ENCODE measurements at places on chromosomes 6 and 20.
A peak's percentile ranks its signal among the peaks of the same experiment; 100 is the strongest.

DNA sequence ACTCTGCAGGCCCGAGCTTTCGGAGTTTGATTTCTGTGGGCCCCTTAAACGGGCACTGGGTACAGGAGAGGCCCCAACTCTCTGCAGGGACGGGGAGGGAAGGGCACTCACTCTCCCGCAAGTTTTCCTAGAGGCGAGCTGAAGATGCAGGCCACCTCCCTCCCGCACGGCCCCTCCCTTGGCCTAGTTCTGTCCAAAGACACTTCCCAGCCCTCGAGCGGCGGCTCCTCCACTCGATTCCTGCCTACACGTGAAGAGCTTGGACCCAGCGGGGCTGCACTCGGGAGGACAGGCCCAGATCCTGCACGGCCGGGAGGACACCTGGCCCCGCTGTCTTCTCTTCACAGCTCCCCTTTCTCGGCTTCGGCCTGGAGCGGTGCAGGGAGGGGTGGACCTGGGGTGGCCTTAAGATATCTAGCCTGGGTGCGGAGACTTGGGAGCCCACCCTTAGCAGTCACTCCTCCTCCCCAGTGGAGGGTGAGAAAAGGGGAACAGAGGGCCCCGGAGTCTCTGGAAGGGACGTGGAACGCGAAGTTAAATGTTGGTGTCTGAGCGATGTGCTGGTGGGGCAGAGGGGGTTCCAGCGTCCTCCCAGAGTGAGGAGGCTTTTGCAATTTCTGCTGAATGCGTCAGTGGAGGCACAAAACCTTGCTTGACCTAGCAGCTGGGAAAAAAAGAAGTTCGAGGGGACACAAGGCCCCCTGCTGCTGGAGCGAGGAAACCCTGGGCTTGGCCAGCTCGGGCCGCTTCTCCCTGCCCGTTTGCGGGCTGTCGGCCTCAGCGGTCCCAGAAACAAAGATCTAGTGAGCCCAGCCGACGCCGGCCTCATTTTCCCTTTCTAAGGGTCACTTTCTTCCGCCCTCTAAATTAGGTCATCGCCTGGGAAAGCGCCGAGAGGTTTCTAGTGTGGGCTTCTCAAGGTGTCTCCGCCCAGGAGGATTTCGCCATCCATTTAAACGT is 4.9 kb downstream of the OLIG3 start:
- no peak for DNase-seq

- DNase-seq, result no peak
Observed at GRCh38 chr6:118565311-118565960, 17.3 kb downstream of the PLN start.

DNA sequence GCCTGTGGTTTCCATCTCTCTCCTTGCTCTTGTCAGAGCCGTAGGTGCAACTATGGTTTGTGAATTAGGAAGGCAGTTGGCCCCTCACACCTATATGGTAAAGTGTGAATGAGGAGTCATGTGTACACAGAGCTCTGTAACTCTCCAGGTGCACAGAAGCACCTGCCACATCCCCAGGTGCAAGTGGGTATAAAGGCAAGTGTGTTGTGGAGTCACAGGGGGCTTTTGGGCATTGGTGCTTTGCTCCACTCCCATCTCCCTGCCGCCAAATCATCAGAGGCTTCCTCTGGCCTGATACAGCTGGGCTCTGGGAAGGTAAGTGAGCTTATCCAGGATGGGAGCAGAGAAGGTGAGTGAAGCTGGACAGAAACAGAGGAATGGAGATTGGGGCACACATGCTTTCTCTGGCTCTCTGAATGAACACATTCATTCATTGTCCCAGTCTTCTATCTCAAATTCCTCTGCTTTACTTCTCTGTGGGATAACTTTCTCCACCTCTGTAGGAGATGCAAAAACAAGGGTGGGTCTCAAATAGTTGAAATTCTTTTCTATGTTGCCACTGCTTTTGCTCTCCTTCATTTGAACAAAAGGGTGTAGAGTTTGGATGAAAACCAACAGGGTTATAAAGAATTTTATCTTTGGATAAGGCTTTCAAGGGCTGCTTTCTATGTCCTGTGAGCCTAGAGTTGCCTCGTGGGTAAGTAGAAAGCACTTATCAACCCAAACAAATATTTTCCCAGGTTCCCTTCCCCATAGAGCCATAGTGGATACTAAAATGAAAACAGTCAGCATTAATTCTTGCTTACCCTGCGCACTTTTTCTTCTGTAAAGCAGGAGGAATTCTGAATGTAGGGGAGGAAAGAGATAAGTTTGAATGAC is 45.0 kb upstream of the RIPOR2 start:
- no peak for DNase-seq

- DNase-seq, result no peak
Observed at GRCh38 chr6:148345176-148345575, 2.5 kb downstream of the SASH1 start.

DNA sequence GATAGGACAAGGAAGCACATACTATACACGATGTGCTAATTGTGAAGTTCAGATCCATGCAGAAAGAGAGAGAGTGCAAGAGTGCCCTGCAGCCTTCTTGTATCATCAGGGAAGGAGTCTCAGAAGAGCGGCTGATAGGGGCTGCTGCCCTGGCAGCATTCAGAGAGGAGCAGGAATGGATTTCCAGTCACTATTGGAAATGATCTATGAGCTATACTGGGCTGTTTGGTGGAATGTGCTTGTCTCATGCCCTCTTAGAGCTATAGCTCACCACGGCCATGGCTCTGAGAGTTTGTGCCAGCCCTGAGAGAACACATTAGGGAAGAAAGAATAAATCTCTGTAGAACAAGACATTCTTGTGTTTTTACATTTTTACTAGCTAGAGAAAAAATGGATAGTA is 212.6 kb upstream of the RAB32 start:
- DNase-seq, result no peak

GRCh38 chr20:56558968-56559367 is 25.9 kb downstream of the FAM209B start:
- DNase-seq, result no peak

DNA sequence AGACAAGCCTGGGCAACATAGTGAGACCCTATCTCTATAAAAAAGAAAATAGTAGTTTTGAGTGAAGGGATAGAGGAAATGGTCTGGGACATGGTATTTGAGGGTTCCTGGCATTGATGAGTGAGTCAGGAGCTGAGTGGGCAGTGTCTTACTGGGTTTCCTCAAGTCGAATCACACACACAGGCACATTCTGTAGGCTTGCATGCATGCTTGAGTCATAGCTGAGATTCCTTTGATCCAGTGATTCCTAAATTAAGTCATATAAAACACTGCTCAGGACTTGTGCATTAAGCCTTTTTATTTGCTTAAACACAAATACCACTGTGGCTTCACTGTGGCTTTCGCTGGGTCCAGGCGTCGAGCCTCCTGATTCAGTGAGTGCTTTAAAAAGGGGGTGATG is 71.8 kb upstream of the TMEM181 start:
- peak; percentile 54 for DNase-seq

Data from Caki2 (cell line).